Central memory CD8-positive, alpha-beta T cell (primary cell): ENCODE measurements at places on chromosomes 11 and 22.

DNA sequence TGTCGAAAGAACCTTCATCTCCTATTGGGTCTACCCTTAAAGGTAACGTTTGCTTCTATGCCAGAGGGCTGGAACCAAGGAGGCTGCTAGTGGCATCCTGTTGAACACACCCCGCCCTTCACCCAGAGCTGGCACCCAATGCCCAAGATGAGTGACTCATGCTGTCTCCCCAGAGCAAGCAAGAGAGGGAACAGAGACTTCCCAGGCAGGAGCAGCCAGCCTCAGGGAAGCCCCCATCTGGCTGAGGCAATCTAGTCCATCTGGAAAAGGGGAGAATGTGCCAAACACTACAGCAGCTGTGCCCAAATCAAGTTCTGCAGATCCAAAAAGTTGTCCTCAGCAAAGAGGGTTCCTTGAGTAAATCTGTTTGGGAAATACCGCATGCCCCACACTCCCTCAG, 91.9 kb upstream of the TP53I11 start:
- H3K4me3 ChIP-seq: no peak overlapping the region
- no peak for DNase-seq

GRCh38 chr22:49007013-49007653, 820.5 kb downstream of the BRD1 start:
- H3K27ac ChIP-seq: no peak overlapping the region
- H3K4me1 ChIP-seq: no peaks in the 10 kb centered on the region
- DNase-seq: no peak
- peaks cover 16% of the 10 kb centered on the region for H3K27me3 ChIP-seq
- H3K4me3 ChIP-seq: no peak overlapping the region
- H3K36me3 ChIP-seq: peaks cover 2% of the 10 kb centered on the region

GRCh38 chr11:90124371-90124770, 10.1 kb upstream of the NAALAD2 start:
- no peaks in the 10 kb centered on the region for H3K36me3 ChIP-seq
- no peak overlapping the region for H3K27ac ChIP-seq
- H3K4me1 ChIP-seq: no peaks in the 10 kb centered on the region
- H3K27me3 ChIP-seq: peaks cover 22% of the 10 kb centered on the region

DNA sequence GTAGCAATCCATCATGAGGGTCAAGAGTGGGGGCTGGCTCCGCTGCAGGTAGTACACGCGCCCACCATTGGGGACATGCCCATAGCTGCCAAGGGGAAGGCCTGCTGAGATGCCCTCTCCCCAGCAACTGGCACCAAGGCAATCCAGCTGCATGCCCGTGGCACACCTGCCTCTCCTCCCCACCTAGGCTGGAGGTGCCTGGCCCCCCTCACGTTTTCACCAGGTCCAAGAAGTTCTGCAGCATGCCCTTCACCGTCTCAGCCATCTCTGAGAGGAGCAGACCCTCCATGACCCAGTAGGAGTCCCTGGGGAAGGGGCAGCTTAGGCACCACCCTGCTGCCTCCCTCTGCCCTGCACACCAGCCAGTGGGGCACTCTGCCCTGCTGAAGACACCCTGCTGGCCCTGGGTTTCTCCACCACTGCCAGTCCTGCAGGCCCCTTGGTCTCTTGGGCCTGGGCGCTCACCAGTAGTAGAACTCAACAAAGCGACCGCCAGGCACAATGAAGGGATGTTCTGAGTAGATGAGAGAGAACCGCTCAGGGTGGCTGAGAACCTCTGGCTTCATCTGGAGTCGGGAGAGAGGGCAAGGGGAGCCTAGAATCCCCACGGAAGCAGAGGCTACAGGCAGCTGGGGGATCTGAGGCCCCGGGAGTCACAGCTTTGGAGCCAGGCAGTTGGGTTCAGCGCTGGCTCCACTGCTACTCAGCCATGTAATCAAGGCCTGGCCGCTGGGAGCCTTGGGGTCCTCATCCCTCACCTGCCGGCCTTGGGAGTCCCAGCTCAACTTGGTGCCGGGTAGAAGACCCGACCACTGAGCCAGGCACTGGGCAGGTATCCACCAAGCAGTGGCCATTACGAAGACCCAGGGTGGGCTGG, 17.8 kb downstream of the TREH start:
- H3K27ac ChIP-seq: no peak overlapping the region
- no peaks in the 10 kb centered on the region for H3K27me3 ChIP-seq
- no peaks in the 10 kb centered on the region for H3K36me3 ChIP-seq
- no peak for DNase-seq

GRCh38 chr11:112514011-112514740, 253.5 kb upstream of the PLET1 start:
- no peak overlapping the region for H3K4me3 ChIP-seq
- H3K4me1 ChIP-seq: no peaks in the 10 kb centered on the region
- no peak for DNase-seq
- no peaks in the 10 kb centered on the region for H3K36me3 ChIP-seq
